ENCODE measurements at places on chromosomes 1 and 21. TPM values are rescaled to one million over a fixed set of nuclear protein-coding genes. Genes with fewer than 3 reads are reported as not detected.

DNA sequence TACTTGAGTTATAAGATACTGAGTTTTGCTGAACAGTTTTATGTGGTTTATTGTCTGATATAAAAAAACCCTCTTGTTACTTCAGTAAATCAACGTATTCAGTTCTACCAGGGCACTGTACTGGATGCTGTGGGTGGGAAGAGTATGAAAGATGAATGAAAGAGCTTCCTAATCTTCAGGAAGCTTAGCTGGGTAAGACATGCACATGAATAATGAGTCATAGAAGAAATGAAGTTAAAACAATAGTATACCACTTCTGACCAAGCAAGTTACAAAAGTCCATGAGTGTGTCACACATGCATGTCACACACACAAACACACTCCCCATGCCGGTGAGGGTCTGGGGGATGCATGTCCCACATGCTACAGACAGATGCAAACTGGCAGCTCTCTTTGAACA, 105.9 kb downstream of the SIPA1L2 start:
- no peak for DNase-seq

GRCh38 chr21:37165586-37165985, 92.5 kb downstream of the TTC3 start:
- no peak for DNase-seq

GRCh38 chr21:38843806-38844503, 38.2 kb downstream of the ETS2 start:
- no peak for DNase-seq

- DNase-seq, result no peak
Measured at GRCh38 chr1:228155596-228156514, 6.1 kb downstream of the GJC2 start.

- DNase-seq, result peak; percentile 32
Measured at GRCh38 chr1:31476891-31477846, 64.2 kb downstream of the SERINC2 start.

DNA sequence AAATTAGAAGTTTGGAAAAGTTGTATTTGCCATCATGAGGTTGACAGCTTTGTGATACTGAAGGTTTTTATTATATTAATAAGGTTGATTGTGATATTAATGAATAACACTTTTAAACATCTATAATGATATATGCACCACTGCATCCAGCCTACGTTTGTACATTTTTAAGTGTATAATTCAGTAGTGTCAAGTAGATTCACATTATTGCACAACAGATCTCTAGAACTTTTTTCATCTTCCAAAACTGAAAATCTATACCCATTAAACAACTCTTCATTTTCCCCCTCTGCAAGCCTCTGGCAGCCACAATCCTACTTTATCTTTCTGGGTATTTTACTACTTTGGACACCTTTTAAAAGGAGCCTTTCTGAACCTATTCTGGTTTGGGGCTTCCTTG, 37.2 kb upstream of the ZMYM4 start:
- DNase-seq, result no peak

- peak; percentile 21 for DNase-seq
Measured at GRCh38 chr1:67214420-67215174, 48.3 kb downstream of the IL23R start.

DNA sequence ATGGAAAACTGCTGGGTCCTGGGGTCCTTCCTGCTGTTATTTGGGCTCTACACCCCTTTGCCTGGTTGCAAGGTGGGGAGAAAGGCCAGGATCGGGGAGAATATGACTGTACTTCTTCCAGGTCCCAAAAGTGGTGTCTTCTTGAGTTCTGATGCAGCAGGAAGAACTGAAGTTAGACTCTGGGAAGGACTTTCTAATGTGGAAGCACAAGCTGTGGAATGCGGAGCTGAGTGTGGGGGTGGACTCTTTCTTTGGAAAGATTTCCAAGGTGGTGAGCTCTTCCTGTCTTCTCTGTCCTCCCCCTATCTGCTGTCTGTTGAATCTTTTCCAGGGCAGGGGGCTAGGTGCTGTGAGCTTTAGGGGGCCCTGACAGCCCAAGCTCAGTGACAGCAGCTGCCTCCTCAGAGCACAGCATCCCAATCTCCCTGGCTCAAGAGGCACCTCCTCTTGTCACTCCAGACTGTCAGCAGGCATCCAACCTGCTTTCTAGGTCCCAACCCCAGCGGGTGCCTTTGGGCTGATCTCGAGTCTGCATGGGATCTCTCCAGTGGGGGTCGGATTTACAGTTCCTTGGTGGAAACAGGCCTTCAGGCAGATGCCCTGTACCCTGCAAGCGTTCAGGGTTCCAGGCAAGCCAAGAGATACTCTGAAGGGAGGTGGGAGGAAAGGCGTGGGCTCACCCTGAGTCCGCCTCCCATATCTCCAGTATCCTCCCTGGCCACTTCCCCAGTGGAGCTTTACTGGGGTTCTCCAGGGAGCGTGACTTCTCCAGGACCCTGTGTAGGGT, 23.2 kb downstream of the ADORA1 start:
- no peak for DNase-seq

GRCh38 chr1:235136111-235136510, 7.5 kb upstream of the TOMM20 start:
- DNase-seq, result no peak

- no peak for DNase-seq
Measured at GRCh38 chr1:172949096-172949495, 101.6 kb downstream of the TNFSF18 start.

- no peak for DNase-seq
Measured at GRCh38 chr1:75475696-75476095, 135.2 kb downstream of the SLC44A5 start.

GRCh38 chr21:46151261-46151988, 4.0 kb downstream of the FTCD start:
- DNase-seq, result no peak

Gene KCNK1
- total RNA-seq, result 1.3 TPM

Gene EFNA1
- 28.0 TPM for total RNA-seq

Gene B3GALT5
- 0.33 TPM for total RNA-seq

Gene CA6
- not detected for total RNA-seq
